Osteoblast (primary cell): ENCODE measurements at places on chromosomes 16 and 17. TPM values are rescaled to one million over a fixed set of nuclear protein-coding genes. Genes with fewer than 3 reads are reported as not detected.

- no peak overlapping the region for H3K27ac ChIP-seq
- H3K27me3 ChIP-seq: no peaks in the 10 kb centered on the region
- H3K4me3 ChIP-seq: no peak overlapping the region
- H3K4me1 ChIP-seq: peaks cover 7% of the 10 kb centered on the region
Measured at GRCh38 chr17:4800462-4801196, 1.5 kb downstream of the C17orf114 start.

- H3K27ac ChIP-seq: no peak overlapping the region
- DNase-seq: no peak
- H3K4me3 ChIP-seq: no peak overlapping the region
- peaks cover 17% of the 10 kb centered on the region for H3K4me1 ChIP-seq
- H3K36me3 ChIP-seq: no peaks in the 10 kb centered on the region
Measured at GRCh38 chr16:72202014-72202413, 30.1 kb upstream of the PMFBP1 start.

Gene TBC1D3L
- 4.0 TPM in 1 of 2 replicates, not detected in the other for total RNA-seq

Gene NPIPA8
- total RNA-seq: not detected in 2 replicates

Gene AIPL1
- total RNA-seq: not detected in 2 replicates

Gene SDR42E2
- total RNA-seq: not detected in 2 replicates

GRCh38 chr16:66113223-66113622, 253.3 kb upstream of the CDH5 start:
- H3K36me3 ChIP-seq: no peaks in the 10 kb centered on the region
- H3K27ac ChIP-seq: no peak overlapping the region
- H3K27me3 ChIP-seq: no peaks in the 10 kb centered on the region
- peaks cover 14% of the 10 kb centered on the region for H3K4me1 ChIP-seq

- no peak for DNase-seq
- H3K4me3 ChIP-seq: no peak overlapping the region
- H3K27me3 ChIP-seq: no peaks in the 10 kb centered on the region
- H3K36me3 ChIP-seq: no peaks in the 10 kb centered on the region
Measured at GRCh38 chr16:61812251-61812650, 224.0 kb downstream of the CDH8 start.

Gene GPR179
- total RNA-seq: not detected in 2 replicates

GRCh38 chr17:42563143-42563509, 1.2 kb downstream of the COASY start:
- peaks cover 31% of the 10 kb centered on the region for H3K36me3 ChIP-seq
- no peak for DNase-seq
- H3K4me1 ChIP-seq: peaks cover 32% of the 10 kb centered on the region
- peak overlapping the region; percentile 90 for H3K27ac ChIP-seq

DNA sequence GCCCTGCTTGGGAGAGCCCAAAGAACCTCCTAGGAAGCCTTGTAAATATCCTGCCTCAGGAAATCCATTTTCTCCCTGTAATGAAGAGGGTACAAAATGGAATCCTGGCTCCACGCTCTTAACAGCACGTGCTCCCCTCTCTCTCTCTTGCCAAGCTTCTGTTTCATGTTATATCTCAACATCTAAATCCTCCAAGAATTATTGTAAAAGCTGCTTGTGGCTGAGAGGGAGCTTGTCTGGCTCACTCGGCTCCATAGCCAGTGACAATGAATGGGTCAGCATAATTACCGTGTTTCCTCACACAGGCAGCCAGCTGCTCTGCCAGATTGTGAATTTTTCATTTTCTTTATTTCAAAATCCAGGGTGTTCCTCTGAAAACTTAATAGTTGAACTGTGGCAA, 317.8 kb downstream of the RBFOX1 start:
- H3K4me3 ChIP-seq: no peak overlapping the region
- H3K27me3 ChIP-seq: no peaks in the 10 kb centered on the region
- no peaks in the 10 kb centered on the region for H3K4me1 ChIP-seq
- H3K36me3 ChIP-seq: no peaks in the 10 kb centered on the region

DNA sequence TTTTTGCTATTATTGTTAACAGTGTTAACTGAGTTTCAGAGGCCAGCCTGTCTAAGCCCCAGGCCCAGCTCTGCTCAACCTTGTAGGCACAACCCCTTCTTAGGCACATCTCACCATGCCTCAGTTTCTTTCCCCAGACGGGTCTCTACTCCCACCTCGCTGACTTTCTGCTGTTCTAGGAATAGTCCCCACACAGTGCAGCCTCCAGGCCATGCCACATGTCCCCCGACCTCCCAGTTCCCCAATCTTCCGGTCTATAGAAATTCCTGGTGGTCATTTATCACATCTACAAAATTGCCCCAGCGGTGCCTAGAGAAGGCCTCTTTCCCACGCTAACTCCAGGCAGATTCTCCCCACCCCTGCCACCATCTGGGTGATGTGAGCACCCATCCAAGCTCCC, 34.8 kb downstream of the ADGRG5 start:
- H3K27ac ChIP-seq: no peak overlapping the region
- no peak overlapping the region for H3K4me3 ChIP-seq
- peaks cover 19% of the 10 kb centered on the region for H3K27me3 ChIP-seq
- no peak for DNase-seq
- no peaks in the 10 kb centered on the region for H3K36me3 ChIP-seq

Gene NPIPB6
- total RNA-seq: 0.59 and 2.9 TPM in 2 replicates

DNA sequence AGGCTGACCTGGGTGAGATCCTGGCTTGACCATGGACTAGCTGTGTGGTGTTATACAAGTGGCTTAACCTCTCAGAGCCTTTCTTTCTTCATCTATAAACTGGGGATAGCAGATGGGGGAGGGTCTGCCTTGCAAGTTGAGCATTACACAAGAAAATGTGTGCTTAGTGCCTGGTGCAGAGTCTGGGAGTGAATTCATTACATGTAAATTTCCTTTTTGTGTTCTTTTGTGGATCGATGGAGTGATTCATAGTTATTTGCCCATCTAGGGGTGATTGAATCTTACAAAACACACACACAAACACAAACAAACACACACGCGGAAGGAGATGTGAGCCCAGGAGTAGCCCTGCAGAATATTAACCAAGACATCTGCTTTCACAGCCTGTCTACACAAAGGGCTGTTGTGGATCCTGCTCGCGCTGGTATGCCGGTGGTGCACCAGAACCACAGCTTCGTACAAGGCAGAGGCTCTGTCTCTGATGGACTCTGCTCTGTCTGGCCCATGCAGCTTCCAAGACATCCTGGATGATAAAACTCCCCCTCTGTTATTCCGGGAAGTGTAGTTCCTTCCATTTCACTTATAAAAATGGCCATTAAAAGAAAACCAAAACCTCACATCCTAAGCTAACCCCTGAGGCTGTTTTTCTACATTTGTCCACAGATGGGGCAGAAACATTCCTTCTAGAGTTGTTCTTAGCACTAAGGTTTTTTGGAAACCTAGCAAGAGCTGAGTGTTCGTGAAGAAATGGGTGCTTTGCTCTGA, 86.1 kb downstream of the UTP18 start:
- no peaks in the 10 kb centered on the region for H3K27me3 ChIP-seq
- H3K4me1 ChIP-seq: no peaks in the 10 kb centered on the region
- DNase-seq: no peak
- no peak overlapping the region for H3K27ac ChIP-seq
- no peaks in the 10 kb centered on the region for H3K36me3 ChIP-seq

Gene ARL5C
- total RNA-seq: not detected in 2 replicates

Gene STH
- total RNA-seq: not detected in 2 replicates

GRCh38 chr16:1621851-1622250, 9.7 kb downstream of the CRAMP1 start:
- no peak for DNase-seq
- H3K27ac ChIP-seq: no peak overlapping the region
- H3K4me1 ChIP-seq: no peaks in the 10 kb centered on the region
- H3K4me3 ChIP-seq: no peak overlapping the region
- H3K27me3 ChIP-seq: no peaks in the 10 kb centered on the region

DNA sequence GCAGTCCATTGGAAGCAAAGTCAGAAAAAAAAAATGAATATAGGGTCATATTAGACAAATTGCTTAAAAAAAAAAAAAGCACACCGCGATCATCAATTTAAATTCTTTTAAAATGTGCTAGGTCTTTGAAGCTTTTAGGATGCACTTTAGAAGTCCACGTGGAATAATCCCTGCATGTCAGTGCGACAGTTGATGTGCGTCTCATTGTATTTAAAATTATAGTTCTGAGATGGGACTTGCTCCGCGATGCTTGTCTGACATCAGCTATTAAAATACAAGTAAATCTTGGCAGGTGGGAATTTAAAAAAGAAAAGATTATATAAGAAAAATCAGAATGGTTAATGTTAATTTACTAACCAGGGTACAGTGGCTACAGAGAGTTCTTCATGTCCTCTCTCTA, 105.2 kb downstream of the RBFOX1 start:
- no peaks in the 10 kb centered on the region for H3K27me3 ChIP-seq
- no peak overlapping the region for H3K4me3 ChIP-seq
- H3K27ac ChIP-seq: no peak overlapping the region
- no peak for DNase-seq
- H3K4me1 ChIP-seq: no peaks in the 10 kb centered on the region

- no peak overlapping the region for H3K27ac ChIP-seq
- no peaks in the 10 kb centered on the region for H3K27me3 ChIP-seq
- no peak overlapping the region for H3K4me3 ChIP-seq
Measured at GRCh38 chr16:81790830-81791435, 11.8 kb downstream of the PLCG2 start.

Gene CLEC19A
- total RNA-seq: not detected in 2 replicates

Gene NPTX1
- under 0.01 and 0.29 TPM in 2 replicates for total RNA-seq

DNA sequence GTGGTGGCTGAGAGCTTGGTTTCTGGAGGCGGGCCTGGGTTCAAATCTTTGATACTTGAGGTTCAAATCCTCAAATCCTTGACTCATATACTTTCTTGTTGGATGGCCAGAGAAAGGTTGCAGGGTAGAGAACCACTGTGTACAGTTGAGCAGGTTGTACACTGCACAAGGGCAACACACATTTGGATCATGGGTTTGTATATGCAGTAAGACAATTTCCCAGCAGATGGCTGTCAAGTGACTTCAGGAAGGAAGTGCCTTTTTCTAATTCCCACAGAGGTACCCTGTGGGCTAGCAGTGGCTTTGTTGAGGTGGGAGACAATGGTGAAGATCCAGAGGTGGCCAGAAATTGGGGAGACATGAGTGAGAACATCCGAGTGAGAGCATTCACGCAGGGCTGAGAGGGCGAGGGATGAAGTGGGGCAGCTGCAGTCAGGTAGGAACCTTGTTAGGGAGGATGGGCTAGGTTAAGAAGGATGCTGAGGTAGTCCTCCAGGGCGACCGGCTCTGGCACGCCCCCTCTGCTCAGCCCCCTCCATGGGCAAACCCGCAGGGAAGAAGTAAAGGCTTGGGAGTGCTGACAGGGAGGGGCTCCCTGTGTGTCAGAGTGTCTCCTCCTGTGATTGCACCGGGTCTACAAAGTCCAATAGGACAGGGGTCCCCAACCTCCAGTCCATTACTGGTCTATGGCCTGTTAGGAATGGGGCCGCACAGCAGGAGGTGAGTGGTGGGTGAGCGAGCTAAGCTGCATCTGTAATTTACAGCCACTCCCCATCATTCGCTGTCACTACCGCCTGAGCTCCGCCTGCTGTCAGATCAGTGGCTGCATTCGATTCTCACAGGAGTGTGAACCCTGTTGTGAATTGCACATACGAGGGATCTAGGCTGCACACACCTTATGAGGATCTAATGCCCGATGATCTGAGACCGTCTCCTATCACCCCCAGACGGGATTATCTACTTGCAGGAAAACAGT, 2.7 kb downstream of the C16orf89 start:
- no peaks in the 10 kb centered on the region for H3K36me3 ChIP-seq
- no peak for DNase-seq
- no peaks in the 10 kb centered on the region for H3K4me1 ChIP-seq
- peaks cover 36% of the 10 kb centered on the region for H3K27me3 ChIP-seq
- H3K4me3 ChIP-seq: no peak overlapping the region

Gene TM4SF5
- total RNA-seq: not detected in 2 replicates

- DNase-seq: no peak
- H3K4me3 ChIP-seq: no peak overlapping the region
- no peaks in the 10 kb centered on the region for H3K4me1 ChIP-seq
- H3K27me3 ChIP-seq: no peaks in the 10 kb centered on the region
Measured at GRCh38 chr16:24178496-24178895, 77.6 kb upstream of the CACNG3 start.

DNA sequence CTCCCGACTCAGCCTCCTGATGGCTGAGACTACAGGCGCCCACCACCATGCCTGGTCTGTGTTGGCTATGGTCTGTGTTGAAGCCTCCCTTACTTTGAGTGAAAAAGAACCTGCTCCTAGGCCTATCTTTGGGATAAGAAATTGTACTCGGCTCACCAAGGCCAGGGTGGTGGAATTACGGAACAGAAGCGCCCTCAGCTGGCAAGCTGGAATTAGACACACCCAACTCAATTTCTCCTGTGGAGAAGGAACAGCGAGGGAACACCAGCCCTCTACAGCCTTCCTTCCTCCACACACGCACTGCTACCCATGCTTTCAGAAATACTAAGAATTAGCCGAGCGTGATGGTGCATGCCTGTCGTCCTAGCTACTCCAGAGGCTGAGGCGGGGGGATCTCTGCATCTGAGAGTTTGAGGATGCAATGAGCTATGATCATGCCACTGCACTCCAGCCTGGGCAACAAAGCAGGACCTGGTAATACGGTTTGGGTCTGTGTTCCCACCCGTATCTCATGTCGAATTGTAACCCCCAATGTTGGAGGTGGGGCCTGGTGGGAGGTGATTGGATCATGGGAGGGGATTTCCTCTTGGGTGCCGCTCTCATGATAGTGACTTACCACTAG, 40.1 kb upstream of the RBBP6 start:
- H3K27me3 ChIP-seq: no peaks in the 10 kb centered on the region
- no peak overlapping the region for H3K4me3 ChIP-seq
- DNase-seq: peak; percentile 65

- peaks cover 9% of the 10 kb centered on the region for H3K4me1 ChIP-seq
- no peak overlapping the region for H3K27ac ChIP-seq
- no peaks in the 10 kb centered on the region for H3K36me3 ChIP-seq
- no peaks in the 10 kb centered on the region for H3K27me3 ChIP-seq
- no peak for DNase-seq
Measured at GRCh38 chr17:71432378-71433315, 688.2 kb upstream of the SOX9 start.

GRCh38 chr16:12170103-12171040, 193.8 kb downstream of the SNX29 start:
- H3K27me3 ChIP-seq: no peaks in the 10 kb centered on the region
- H3K4me1 ChIP-seq: peaks cover 24% of the 10 kb centered on the region
- peak overlapping the region; percentile 13 for H3K4me3 ChIP-seq
- peak; percentile 78 for DNase-seq

- no peaks in the 10 kb centered on the region for H3K36me3 ChIP-seq
- H3K4me3 ChIP-seq: peak overlapping the region; percentile 35
- DNase-seq: peak; percentile 83
- peaks cover 72% of the 10 kb centered on the region for H3K27me3 ChIP-seq
Measured at GRCh38 chr17:32266389-32267301, 1.0 kb downstream of the RHBDL3 start.

DNA sequence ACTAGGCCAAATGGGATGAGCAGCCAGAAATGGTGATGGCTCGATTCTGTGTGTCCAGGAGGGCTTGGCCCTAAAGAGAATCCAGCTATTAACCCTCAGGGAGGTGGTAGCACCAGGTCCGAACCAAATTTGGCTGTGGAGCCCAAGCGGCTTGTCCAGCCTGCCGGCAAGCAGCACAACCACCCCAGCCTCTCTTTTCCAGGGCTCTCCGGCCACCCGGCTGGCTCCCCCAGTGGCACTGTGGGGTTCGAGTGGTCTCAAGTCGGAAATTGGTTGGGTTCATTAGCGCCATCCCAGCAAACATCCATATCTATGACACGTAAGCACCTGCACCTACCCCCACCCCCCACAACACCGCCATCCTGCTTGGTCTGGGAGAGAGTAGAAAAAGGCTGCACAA, 35.4 kb downstream of the PLCD3 start:
- DNase-seq: no peak
- peaks cover 28% of the 10 kb centered on the region for H3K4me1 ChIP-seq
- H3K27ac ChIP-seq: no peak overlapping the region
- peaks cover 63% of the 10 kb centered on the region for H3K36me3 ChIP-seq
- H3K4me3 ChIP-seq: no peak overlapping the region

GRCh38 chr17:75981019-75981615, 2.1 kb downstream of the TEN1 start:
- H3K4me1 ChIP-seq: peaks cover 24% of the 10 kb centered on the region
- no peak overlapping the region for H3K4me3 ChIP-seq
- no peaks in the 10 kb centered on the region for H3K27me3 ChIP-seq
- no peaks in the 10 kb centered on the region for H3K36me3 ChIP-seq
- H3K27ac ChIP-seq: peak overlapping the region; percentile 90
